Activated CD4-positive, alpha-beta memory T cell treated with anti-CD3 and anti-CD28 coated beads for 36 hours (primary cell): ENCODE measurements at places on chromosomes 4 and X. TPM values are rescaled to one million over a fixed set of nuclear protein-coding genes. Genes with fewer than 3 reads are reported as not detected.

DNA sequence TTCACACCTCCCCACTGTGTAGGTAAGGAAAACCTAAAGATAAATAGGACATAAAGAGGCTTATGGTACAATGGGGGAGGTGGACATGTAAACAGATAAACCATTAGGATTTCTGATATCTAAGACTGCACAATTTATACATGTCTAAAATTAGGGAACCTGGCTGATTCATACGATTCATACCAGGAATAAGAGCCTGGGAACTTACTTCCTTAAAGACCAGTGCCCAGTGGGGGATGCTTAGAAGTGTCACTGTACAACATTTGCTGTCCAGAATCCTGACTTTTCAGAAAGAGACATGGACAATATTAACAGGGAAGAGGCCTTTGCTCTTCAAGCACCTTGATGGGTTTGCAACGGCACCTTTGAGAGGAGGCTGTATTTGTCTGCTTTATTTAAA, 116.8 kb upstream of the KIT start:
- H3K36me3 ChIP-seq = no peaks in the 10 kb centered on the region
- no peak overlapping the region for H3K4me3 ChIP-seq
- peaks cover 2% of the 10 kb centered on the region for H3K27me3 ChIP-seq
- no peak overlapping the region for H3K27ac ChIP-seq

DNA sequence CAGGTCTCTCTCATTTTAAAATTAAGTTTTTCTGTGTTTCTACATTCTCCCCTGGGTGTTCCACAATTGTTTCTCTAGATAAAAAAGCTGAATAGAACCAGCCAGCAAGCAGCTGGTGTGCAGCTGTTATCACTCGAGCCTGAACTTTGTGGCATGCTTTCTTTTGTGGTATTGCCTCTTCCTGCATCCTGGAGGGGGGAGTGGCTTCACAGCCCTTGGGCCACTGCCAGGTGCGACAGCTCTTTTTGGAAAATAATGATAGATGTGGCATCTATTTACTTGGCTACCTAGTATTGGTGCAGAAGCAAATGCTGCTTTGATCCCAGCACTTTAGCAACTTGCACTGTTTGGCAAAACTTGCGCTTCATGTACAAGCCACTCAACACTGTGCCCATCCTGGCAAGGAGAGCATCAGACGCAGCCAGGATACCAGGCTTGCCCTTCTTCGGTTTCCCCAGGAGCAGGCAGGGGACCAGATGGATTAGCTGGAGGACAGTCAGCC, 69.4 kb downstream of the HMGB2 start:
- DNase-seq = peak; percentile 37
- no peak overlapping the region for H3K27ac ChIP-seq
- H3K36me3 ChIP-seq = no peaks in the 10 kb centered on the region
- H3K27me3 ChIP-seq = no peaks in the 10 kb centered on the region

DNA sequence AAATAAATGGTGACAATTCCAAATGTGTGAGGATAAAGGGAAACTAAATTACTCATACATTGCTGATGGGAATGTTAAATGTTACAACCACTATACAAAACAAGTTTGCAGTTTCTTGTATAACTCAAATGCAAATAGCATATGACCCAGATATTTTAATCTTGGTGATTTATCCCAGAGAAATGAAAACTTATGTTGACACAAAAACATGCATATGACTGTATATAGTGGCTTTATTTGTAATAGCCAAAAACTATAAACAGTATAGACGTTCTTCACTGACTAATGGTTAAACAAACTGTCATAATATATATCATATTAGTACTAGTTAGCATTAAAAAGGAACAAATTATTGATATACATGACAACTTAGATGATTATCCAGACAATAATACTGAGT, 619.2 kb downstream of the PDHA2 start:
- H3K27me3 ChIP-seq = no peaks in the 10 kb centered on the region
- no peaks in the 10 kb centered on the region for H3K4me1 ChIP-seq
- H3K36me3 ChIP-seq = no peaks in the 10 kb centered on the region

The PABPC5 gene
- not detected for total RNA-seq
